Upper lobe of left lung (tissue), 6 donors: ENCODE measurements at places on chromosomes 7 and 10. TPM values are rescaled to one million over a fixed set of nuclear protein-coding genes. Genes with fewer than 3 reads are reported as not detected.

Gene PPP1R3C
- 10.2 TPM for total RNA-seq

GRCh38 chr7:89687211-89687610 lies 467.1 kb upstream of the STEAP1 start:
- no peak overlapping the region for H3K4me3 ChIP-seq
- H3K27ac ChIP-seq: no peak overlapping the region
- H3K27me3 ChIP-seq: no peaks in the 10 kb centered on the region
- DNase-seq: no peak

Gene FZD8
- total RNA-seq: 20.0 TPM

GRCh38 chr7:137957887-137958286 lies 44.0 kb downstream of the CREB3L2 start:
- peaks cover 7% of the 10 kb centered on the region for H3K36me3 ChIP-seq
- no peak overlapping the region for H3K4me3 ChIP-seq
- DNase-seq: no peak
- no peak overlapping the region for H3K27ac ChIP-seq

DNA sequence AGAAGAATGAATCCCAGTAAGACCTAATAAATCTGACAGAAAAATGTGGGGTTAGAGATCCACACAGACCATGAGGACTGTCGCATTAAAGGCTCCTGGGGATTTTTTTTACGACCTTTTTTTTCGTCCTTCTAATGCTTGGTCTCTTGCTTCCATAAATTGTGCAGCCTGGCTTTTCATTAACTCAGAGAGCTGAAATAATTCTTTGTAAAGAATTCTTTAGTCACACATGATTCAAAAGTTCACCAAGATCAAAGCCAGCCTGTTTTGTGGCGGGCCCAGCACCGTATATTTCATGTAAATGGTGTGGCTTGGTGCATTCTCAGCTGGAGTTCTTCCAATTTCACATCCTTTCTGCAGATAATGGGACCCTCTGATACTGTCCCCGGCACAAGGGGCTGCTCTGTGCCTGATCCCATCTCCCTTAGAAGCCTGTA lies 206.6 kb upstream of the BMPER start:
- H3K4me3 ChIP-seq: no peak overlapping the region
- no peaks in the 10 kb centered on the region for H3K36me3 ChIP-seq
- DNase-seq: no peak
- H3K27ac ChIP-seq: no peak overlapping the region

GRCh38 chr10:96377816-96378294 lies 19.1 kb upstream of the OPALIN start:
- H3K27me3 ChIP-seq: no peaks in the 10 kb centered on the region
- no peak overlapping the region for H3K27ac ChIP-seq
- no peak for DNase-seq
- no peak overlapping the region for H3K4me3 ChIP-seq
- peaks cover 6% of the 10 kb centered on the region for H3K4me1 ChIP-seq

DNA sequence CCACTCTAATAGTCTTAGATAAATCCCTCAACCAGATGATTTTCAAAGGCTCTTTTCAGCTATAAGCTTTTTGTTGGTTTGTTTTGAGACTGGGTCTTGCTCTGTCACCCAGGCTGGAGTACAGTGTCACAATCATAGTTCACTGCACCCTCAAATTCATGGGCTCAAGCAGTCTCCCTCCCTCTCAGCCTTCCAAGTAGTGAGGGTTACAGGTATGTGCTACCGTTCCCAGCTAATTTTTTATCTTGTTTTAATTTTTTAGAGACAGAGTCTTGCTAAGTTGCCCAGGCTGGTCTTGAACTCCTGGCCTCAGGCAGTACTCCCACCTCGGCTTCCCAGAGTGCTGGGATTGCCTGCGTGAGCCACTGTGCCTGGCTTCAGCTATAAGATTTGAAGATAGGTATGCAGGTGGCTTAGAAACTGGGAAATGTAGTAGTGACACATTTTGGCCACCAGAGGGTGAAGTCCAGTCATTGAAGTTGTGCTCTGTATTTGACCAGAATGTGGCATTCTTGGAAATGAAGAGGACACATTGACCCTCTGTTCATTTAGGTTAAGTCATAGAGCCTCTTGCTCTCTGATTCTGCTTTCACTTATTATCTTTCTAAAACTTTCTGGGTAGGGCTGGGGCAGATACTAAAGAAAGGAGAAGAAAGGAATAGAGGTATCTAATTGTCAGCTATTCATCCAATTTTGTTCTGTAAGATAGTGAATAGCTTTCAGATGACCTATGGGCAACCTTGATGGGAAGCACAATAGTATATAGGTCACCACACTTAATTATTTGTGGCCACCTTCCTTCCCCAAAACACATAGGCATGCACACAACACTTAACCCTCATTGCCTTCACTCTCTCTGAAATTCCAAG lies 36.0 kb downstream of the R3HCC1L start:
- peaks cover 19% of the 10 kb centered on the region for H3K36me3 ChIP-seq
- no peaks in the 10 kb centered on the region for H3K4me1 ChIP-seq
- H3K27me3 ChIP-seq: no peaks in the 10 kb centered on the region
- no peak overlapping the region for H3K27ac ChIP-seq
- DNase-seq: peak; percentile 31
- H3K4me3 ChIP-seq: no peak overlapping the region

Gene GNGT1
- total RNA-seq: not detected

GRCh38 chr7:26443006-26443405 lies 151.3 kb downstream of the SNX10 start:
- no peaks in the 10 kb centered on the region for H3K27me3 ChIP-seq
- DNase-seq: no peak
- H3K27ac ChIP-seq: no peak overlapping the region
- H3K36me3 ChIP-seq: no peaks in the 10 kb centered on the region

Gene TMEM139
- total RNA-seq: 47.3 TPM

DNA sequence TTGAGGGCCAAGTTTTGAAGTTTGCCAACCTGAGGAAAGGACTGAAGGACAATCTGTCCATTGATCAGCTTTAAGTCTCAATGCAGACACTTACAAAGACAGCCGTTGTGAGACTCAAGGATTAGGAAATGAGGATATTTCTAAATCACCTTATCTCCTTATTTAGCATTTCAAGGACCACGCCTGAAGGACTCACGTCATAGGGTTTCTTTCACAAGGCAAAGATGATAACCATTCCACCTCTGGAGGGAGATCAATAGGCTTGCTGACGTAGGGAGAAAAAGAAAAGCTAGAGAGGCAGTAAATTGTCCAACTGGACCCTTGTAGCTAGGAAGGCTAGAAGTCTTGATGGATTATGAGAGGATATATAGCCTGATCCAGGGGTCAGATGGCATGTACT lies 3.3 kb upstream of the ASB4 start:
- H3K36me3 ChIP-seq: no peaks in the 10 kb centered on the region
- no peaks in the 10 kb centered on the region for H3K27me3 ChIP-seq
- no peak overlapping the region for H3K4me3 ChIP-seq
- H3K27ac ChIP-seq: no peak overlapping the region
- DNase-seq: no peak

GRCh38 chr10:45614869-45615268 lies 57.7 kb downstream of the ZFAND4 start:
- DNase-seq: no peak
- no peak overlapping the region for H3K27ac ChIP-seq
- peaks cover 10% of the 10 kb centered on the region for H3K36me3 ChIP-seq
- H3K27me3 ChIP-seq: no peaks in the 10 kb centered on the region
- no peak overlapping the region for H3K4me3 ChIP-seq

Gene SPDYE8
- not detected for total RNA-seq

GRCh38 chr10:33303988-33304387 lies 30.5 kb downstream of the NRP1 start:
- no peak overlapping the region for H3K27ac ChIP-seq
- no peak for DNase-seq
- H3K27me3 ChIP-seq: no peaks in the 10 kb centered on the region
- H3K4me3 ChIP-seq: no peak overlapping the region
- peaks cover 32% of the 10 kb centered on the region for H3K4me1 ChIP-seq

DNA sequence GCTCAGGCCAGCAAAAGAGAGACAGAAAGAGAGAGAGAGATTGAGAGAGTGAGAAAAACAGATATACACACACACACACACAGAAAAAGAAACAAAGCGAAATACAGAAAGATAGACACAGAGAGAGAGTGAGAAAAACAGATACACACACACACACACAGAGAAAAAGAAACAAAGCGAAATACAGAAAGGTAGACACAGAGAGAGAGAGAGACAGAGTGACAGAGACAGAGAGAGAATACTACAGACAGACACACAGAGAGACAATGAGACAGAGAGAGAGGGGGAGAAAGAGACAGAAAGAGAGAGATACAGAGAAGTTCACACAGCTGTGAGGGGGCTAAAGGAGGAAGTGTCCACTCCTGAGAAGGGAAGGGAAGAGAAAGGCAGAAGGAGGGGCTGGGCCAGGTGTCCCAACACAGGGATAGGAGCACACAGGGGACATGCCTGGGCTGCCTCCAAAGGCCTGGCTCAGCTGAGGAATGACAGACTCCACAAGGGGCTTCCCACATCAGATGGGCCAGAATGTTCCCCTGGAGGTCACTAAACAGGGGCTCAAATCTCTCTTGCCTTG lies 4.3 kb downstream of the GCK start:
- H3K27me3 ChIP-seq: no peaks in the 10 kb centered on the region
- H3K4me3 ChIP-seq: no peak overlapping the region
- H3K4me1 ChIP-seq: no peaks in the 10 kb centered on the region
- DNase-seq: no peak
- no peak overlapping the region for H3K27ac ChIP-seq
- no peaks in the 10 kb centered on the region for H3K36me3 ChIP-seq

Gene OR6B1
- total RNA-seq: not detected

- no peak for DNase-seq
- no peaks in the 10 kb centered on the region for H3K27me3 ChIP-seq
- no peak overlapping the region for H3K4me3 ChIP-seq
- no peaks in the 10 kb centered on the region for H3K4me1 ChIP-seq
- H3K36me3 ChIP-seq: no peaks in the 10 kb centered on the region
Measured at GRCh38 chr7:80859272-80859970, 59.4 kb downstream of the SEMA3C start.

Gene DKK1
- total RNA-seq: 3.1 TPM

DNA sequence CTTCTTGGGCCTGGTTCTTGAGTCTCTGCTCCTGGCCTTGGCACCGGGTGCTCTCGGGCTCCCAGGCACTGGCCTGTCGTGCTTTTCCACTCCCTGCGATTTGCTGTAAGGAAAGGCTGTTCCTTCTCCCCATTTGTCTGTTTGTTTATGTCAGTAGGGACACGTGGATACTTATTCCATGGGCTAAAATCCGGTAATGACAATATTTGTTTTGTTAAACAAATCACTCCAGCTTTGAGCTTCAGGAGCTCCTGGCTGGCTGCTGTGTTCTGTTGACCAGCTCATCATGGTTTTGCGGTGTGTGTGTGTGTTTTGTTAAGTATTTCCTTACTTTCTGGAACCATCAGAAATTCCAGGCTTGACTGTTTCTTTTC lies 17.5 kb upstream of the JAKMIP3 start:
- no peak overlapping the region for H3K4me3 ChIP-seq
- no peak for DNase-seq
- H3K4me1 ChIP-seq: no peaks in the 10 kb centered on the region
- no peaks in the 10 kb centered on the region for H3K36me3 ChIP-seq

GRCh38 chr10:12195281-12195602 lies 449 bp downstream of the NUDT5 start:
- DNase-seq: no peak
- H3K4me1 ChIP-seq: peaks cover 31% of the 10 kb centered on the region
- H3K27me3 ChIP-seq: no peaks in the 10 kb centered on the region
- peak overlapping the region; percentile 79 for H3K4me3 ChIP-seq
- H3K36me3 ChIP-seq: peaks cover 26% of the 10 kb centered on the region
- H3K27ac ChIP-seq: peak overlapping the region; percentile 96

Gene FGFBP3
- total RNA-seq: 1.1 TPM
